Activated CD4-positive, alpha-beta T cell treated with anti-CD3 and anti-CD28 coated beads, Interleukin-2, amount 50 U/mL, for 4 hours (primary cell): ENCODE measurements at places on chromosomes 6 and 20.

GRCh38 chr6:130412556-130413290 lies 46.9 kb downstream of the TMEM200A start:
- no peak for DNase-seq

DNA sequence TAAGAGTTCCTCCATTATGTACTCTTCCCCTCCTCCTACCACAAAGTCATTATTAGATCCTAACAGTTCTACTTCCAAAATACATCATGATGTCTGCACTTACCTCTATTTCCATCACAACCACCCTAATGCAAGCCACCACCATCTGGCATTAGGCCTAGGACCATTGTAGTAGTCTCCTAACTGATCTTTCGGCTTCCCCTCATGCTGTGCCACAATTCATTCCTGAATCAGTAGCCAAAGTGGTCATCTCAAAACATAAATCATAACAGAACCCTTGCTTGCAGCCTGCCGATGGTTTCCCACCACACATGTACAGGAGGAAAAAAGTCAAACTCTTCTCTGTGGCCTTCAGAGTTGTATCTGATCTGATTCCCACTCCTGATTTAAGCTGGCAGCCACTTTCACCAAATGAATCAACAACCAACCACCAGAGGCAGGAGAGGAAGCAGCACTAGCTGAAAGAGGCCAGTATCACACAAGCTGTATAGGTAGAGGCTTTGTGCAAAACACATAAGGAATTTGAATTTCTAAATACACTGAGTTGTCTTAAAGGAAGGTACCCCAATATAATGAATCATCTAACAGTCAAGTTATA lies 26.1 kb downstream of the FAM184A start:
- DNase-seq = no peak

GRCh38 chr6:37182736-37183590 lies 13.0 kb downstream of the PIM1 start:
- DNase-seq = peak; percentile 53

DNA sequence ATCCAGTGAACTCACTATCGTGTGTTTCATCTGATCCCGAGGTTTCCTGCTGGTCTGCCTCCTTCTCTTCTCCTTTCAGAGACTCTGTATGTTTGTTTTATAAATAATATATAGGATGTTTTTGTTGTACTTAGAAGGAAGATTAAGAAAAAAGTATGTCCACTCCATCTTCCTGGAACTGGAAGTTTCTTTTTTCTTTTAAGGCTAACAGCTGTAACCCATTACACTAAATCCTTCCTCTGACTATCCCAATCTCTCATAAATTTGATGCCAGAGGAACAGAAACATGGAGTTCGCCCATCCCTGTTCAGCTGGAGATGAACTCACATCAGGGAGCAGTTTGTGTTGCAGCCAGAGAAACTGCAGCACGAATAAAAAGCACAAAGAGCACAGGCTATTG lies 20.7 kb downstream of the RIPK1 start:
- DNase-seq = no peak

- no peak for DNase-seq
Measured at GRCh38 chr20:61656198-61656597, 404.1 kb downstream of the CDH4 start.

- no peak for DNase-seq
Measured at GRCh38 chr20:37355252-37356180, 9.6 kb downstream of the SRC start.

- no peak for DNase-seq
Measured at GRCh38 chr6:12327988-12328387, 37.8 kb downstream of the EDN1 start.

DNA sequence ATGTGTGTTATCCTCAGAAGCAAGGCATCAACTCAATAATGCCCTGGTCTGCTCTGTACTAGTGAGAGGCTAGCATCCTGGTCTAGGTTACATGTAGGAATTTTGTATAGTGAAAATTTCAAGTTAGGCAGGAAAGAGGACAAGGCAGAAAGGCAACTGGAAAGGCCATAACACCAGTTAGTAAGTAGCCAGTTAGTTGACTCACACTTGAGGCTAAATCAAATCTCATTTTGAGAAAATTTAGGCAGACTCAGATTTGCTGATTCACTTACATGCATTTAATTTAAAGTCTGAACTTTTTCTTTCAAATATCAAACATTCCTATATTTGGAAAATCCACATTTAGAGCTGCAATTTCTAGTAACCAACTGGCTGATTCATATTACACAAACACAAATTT lies 184.5 kb upstream of the TCF21 start:
- DNase-seq = no peak

- DNase-seq = no peak
Measured at GRCh38 chr20:10125757-10126156, 91.0 kb downstream of the ANKEF1 start.

DNA sequence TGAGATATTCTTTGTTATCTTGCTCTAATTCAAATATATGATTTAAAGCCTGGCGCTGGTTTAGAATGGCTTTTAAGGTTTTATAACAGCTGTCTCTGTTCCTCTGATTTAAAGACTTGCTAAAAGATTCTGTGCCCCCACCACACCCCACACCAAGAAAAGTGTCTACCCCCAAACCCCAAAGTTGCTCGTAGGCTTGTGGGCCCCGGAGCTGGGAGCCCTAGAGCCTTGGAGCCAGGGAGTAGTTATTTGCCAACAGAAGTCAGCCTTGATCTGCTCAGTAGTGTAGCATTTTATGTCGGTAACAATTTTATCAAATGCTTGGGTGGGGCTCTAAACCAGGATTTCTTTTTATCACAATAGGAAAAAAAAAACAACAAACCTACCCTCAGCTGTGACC lies 105.2 kb upstream of the TRAF3IP2 start:
- no peak for DNase-seq

DNA sequence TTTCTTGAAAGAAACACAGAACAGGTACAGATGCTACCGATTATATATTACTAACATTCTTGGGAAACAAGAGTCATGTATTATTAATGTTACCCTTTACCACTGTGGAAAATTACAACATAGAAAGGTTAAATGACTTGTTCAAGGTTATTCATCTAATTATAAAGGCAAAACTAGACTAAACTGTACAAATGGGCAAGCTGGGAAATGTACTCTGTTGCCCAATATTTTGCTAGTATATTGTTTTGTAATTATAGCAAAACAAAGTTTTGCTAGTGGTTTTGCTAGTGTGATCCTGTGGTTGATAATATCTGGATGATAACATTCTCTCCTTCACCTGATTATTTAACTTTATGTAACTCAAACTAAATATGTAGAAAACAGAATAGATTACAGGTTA lies 96.5 kb downstream of the TINAG start:
- no peak for DNase-seq

GRCh38 chr6:143745166-143746133 lies 67.7 kb downstream of the PHACTR2 start:
- DNase-seq = no peak

DNA sequence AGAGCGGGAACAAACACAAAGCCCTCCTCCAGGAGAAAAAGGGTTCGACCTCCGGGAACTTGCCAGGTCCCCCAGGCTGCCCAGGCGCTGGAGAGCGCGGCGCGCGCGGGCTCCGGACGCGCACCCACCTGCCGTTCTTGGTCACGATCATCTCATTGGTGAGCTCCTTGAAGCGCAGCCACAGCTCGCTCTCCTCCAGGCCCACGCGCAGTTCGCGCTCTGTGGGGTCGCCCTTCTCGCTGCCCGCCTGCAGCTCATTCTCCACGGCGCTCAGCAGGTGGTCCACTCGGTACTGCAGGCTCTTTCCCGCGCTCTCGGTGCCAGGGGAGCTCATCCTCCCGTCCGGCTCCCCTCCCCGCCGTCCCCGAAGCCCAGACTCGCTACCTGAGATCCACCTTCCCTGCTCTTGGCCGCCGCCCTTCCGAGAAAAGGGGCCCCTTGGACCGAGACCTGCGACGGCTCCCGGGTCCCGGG lies 356 bp downstream of the TBXT start:
- no peak for DNase-seq

GRCh38 chr6:113370508-113371502 lies 486.3 kb upstream of the MARCKS start:
- DNase-seq = no peak

- DNase-seq = no peak
Measured at GRCh38 chr6:108738684-108739416, 109.4 kb upstream of the ARMC2 start.

DNA sequence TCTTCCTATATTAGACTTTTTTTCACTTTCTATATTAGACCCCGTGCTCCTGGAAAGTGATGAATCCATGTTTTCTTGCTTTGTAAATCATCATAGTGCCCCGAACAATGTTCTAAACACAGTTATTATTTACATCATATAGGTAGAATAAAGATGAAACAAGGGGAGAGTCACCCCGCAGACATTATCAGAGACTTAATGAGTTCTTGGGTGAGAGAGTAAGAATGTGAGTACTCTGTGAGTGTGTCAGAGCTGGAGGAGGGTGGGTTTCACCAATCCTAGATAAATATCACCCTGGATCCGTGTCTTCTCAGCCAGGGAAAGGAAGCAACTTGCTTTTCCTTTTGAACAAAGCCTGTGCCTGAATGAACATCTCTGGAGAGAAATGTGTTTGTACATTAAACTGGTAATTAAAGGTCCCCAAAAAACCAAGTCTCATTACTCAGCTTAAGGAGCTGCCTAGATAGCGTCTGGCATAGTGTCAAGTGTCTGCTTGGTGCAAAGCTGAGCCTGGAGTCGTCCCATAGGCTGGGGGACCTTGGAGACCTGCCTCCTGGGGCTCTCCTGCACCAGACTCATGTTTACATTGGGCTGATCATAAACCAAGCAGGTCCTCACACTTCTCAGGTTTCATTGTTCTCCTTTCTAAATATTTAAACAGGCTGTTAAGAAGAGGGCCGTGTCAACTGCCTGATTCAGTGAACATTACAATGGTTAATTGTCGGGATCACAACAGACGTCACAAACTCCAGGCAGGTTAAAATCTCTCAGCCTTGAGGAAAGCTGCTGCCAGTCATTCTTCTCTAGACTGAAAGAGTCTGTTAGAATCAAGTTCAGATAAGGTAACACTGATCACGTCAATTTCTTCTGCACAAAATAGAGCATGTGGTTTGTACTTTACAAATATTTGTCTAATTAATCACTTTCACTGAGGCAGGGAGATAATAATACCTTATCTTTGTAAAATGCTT lies 179.7 kb upstream of the MYLIP start:
- DNase-seq = no peak

- no peak for DNase-seq
Measured at GRCh38 chr6:157527471-157527907, 146.5 kb downstream of the ZDHHC14 start.

GRCh38 chr6:25034431-25034921 lies 98.7 kb upstream of the RIPOR2 start:
- no peak for DNase-seq

DNA sequence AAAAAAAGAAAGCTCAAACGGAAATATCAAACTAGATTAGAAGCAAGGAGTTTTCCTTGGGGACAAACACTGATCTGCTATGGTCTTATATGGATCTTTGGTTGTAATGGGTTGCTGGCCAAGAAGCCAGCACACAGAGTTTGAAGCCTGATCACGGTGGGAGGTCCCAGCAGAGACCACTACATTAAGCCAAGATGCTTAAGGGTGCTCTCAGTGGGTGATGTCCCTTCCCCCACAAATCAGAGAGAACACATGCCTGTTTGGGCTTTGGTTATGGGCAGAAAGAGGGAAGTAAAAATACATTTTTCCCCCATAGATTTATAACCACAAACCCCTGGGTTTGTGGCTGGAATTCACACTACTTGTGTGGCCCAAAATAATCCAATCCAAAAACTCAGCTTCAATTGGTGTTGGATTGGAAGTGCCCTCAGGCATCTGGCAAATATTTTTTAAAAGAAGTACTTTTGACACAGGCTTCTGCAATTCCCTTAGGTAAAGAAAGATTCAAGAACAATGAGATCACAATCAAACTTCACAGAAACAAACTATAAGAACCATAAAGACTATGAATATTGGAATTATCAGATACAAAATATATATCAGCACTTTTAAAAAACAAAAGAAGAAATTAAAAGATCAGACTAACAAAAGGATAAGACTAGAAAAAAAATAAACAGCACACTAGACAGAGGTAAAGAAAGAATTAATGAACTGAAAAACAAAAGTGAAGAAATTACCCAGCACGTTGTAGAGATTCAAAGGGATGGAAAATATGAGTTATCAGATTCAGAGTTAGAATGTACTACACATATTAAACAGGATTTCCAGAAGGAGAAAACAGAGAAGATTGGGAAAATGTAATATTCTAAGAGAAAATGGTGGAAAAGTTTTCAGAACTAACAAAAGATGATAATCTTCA lies 44.7 kb downstream of the ESF1 start:
- no peak for DNase-seq

- DNase-seq = no peak
Measured at GRCh38 chr20:32871627-32872160, 13.0 kb downstream of the EFCAB8 start.

DNA sequence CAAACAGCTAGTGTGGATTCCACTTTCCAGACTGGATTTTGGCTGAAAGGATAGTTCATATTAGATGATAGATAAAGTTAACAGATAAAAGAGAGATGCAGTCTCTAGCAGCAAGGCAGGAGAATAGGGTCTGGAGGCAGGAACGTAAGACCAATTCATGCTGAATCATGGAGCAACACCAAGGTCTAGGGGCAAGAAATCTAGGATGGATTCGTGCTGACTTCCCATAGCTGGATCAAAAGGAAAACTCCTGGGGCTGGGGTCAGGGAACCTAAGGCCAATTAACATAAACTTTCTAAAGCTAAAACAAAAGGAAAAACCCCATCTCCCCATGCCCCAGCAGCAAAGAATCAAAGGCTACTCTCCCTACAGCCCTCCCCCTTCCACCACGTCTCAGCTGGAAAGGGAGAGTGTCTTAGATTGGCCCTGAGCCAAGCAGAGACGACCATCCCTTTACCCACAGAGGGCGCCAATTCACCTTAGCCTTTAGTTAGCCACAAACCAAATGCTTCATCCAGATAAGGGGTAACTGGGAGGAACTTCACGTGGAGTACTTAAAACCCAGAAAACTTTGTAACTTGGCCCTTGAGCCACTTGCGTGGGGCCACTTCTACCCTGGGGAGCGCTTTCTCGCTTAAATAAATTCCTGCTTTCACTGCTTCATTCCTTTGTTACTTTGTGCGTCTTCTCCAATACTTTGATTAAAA lies 7.6 kb downstream of the TREM1 start:
- DNase-seq = peak; percentile 61

DNA sequence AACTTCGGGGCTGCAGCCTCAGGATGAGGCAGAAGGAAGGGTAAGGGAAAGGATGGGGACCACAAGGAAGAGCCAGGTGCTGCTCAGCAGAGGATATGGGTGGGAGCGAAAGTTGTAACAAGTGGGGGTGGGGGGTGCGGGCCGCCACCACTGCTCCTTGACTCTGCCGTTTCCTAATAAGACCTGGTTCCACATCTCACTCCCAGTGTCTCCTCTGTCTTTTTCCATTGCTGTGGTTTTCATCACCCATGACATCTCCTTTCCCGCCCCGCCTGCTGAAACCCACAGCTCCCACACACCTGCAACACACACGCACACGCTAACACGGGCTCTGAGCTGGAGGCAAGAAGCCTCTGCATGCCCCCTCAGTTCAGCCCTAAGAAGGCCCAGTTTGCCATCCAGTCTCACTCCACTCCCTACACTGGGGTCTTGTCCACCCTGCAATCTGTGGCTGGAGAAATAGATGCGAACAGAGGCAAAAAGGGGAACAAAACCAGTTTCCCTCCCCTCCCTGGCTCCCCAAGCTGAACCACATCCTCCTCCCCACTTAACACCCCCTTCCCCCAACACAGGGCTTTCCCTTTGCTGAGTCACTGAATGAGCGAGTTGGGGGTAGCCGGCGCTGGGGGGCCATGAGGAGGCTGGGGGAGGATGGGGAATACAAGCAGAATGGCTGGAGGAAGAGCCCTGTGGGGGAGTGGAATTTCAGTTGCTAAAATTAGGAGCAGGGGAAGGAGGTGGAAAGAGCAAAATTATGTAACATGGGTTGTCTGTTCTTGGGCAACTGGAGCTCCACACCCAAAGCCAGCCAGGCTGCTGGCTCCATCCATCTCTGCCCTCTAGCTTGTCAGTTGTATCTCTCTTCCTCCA lies 11.5 kb downstream of the NFKBIL1 start:
- peak; percentile 71 for DNase-seq
